ENCODE measurements at places on chromosomes 4 and X.

DNA sequence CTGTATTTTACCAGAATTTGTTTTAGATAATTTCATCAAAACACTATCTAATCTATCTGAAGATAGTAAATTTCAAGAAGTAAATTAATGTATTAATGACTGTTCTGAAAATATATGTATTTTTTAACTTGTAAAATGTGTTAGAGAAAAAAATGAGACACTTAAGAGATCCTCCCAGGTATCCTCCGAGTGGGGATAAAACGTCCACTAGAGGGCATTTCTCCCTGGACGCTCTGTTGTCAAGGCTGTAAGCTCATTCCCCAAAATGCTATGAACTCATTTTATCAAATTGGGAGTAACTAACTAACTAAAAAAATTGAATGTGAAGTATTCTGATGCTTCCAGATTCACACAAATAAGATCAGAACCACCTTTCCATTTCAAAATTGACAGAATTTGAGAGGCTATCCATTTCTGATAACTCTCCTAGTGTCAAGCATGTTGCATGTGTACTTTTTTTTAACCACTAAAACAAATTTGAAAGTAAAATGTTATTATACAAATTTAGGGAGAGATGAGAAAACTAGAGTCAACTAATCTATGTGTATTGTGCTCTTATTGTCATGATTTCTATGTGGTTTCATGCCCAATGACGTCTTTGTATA, 337.3 kb upstream of the HS3ST1 start:
- DNase-seq: no peak

- DNase-seq: no peak
These were observed 240.1 kb upstream of the PPP1R2C start for GRCh38 chrX:43018031-43018430.

- no peak for DNase-seq
These were observed 99.9 kb upstream of the ADRA2C start for GRCh38 chr4:3666263-3666662.

- no peak for DNase-seq
These were observed 2.3 kb upstream of the SASH3 start for GRCh38 chrX:129777218-129778030.

GRCh38 chrX:130895299-130895698, 7.7 kb downstream of the ENOX2 start:
- DNase-seq: no peak

GRCh38 chr4:71832049-71832448, 48.2 kb upstream of the GC start:
- no peak for DNase-seq

DNA sequence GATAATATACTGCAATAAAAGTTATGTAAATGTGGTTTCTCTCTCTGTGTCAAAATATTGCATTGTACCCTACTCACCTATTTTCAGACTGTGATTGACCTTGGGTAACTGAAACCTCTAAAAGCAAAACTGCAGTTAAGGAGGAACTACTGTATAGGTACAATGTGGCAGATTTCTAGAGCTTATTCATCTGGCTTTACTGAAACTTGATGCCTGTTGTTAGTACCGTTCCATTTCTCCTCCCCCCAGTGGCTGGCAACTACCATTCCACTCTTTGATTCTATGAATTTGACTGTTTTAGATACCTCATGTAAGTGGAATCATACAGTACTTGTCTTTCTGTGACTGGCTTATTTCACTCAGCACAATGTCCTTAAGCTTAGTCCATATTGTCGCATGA, 61.9 kb downstream of the HOPX start:
- no peak for DNase-seq

GRCh38 chr4:4501679-4502078, 40.2 kb downstream of the STX18 start:
- no peak for DNase-seq

DNA sequence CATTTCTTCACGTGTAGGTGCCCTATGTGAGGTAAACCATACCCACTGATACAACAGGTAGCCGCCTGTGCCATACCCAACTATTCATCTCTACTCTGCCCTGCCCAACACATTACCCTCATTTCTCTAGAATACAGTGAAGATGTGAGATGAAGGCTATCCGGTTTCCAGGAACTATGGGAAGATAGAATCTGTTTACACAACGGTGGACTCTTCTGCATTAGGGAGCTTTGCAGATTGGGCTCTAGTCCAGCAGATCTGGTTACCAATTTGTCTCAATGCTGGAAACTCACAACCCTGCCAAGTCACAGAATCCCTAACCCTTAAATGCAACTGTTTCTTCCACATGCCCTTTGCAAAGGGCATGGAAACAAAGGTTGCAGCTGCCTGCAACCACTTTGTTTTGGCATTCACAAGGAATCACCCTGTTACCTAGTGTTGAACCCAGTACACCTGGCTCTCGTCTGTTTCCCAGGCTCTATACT, 6.4 kb upstream of the SLAIN2 start:
- DNase-seq: no peak

GRCh38 chr4:150242820-150243458, 164.7 kb downstream of the DCLK2 start:
- DNase-seq: no peak

- DNase-seq: no peak
These were observed 32.8 kb downstream of the FAM149A start for GRCh38 chr4:186137196-186137794.

- no peak for DNase-seq
These were observed 16.6 kb downstream of the FGD1 start for GRCh38 chrX:54479136-54480111.
